AG08396 (cell line): ENCODE measurements at places on chromosomes 3 and 15.

DNA sequence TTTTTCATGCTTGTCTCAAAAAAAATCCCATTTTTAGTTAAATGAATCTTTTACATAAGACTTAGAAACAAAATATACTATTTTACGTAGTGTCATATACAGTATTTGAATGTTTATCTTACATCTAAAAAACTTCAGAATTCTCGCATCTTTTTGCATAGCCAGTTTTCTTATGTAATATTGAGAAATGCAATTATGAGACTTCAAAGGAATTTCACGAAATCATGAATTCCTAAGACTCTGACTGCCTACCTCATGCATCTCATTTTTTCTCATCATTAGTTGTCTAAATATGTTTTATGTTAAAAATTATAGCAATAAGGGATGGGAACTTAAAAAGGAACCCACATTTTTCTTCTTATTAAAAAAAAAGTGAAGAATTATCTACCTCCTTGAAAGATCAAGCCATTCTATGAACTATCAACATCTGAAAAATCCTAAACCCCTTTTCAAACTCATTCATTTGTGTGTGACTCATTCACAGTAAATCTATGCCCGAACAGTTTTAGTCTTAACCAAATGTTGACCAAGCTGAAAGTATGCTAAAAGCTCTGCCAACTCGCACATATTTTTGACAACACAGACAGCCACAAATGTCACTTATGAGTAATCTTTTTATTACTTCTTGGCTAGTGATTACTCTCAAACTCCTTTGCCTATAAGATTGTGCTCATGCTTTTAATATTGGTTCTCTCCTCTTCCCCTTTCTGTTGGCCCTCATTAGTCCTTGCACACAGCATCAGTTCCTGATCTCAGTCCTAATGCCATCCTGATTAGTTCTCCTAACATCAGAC lies 115.9 kb downstream of the DCLK3 start:
- peak; percentile 46 for DNase-seq

GRCh38 chr3:55964491-55964985 lies 477.4 kb upstream of the WNT5A start:
- DNase-seq: no peak

DNA sequence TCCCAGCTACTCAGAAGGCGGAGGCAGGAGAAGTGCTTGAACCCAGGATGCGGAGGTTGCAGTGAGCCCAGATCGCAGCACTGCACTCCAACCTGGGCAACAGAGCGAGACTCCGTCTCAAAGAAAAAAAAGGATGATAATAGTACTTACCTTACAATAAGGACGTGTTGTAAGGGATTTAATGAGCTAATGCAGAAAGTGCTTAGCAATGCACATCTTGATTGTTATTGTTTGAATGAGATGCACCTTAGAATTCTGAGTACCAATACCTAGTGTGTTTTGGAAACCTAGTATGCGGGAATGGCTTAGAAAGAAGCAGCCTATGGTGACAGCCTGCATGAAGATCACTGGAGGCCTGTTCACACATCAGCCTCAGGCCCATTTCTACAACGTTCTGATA lies 19.5 kb downstream of the SNUPN start:
- DNase-seq: no peak

DNA sequence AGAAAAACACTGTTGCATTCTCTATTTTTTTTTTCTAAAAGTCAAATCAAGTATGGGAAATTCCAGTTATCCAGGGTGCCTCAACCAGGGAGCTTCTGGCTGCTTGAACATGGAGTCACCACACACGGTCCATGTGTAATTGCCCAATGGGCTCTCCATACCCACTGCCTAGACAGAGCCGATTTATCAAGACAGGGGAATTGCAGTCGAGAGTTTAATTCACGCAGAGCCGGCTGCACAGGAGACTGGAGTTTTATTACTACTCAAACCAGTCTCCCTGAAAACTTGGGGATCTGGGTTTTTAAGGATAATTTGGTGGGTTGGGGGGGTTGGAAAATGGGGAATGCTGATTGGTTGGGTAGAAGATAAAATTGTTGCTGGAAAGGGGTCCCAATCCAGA lies 149.8 kb downstream of the TJP1 start:
- no peak for DNase-seq

- DNase-seq: no peak
Observed at GRCh38 chr3:43793648-43794372, 103.1 kb downstream of the ABHD5 start.

DNA sequence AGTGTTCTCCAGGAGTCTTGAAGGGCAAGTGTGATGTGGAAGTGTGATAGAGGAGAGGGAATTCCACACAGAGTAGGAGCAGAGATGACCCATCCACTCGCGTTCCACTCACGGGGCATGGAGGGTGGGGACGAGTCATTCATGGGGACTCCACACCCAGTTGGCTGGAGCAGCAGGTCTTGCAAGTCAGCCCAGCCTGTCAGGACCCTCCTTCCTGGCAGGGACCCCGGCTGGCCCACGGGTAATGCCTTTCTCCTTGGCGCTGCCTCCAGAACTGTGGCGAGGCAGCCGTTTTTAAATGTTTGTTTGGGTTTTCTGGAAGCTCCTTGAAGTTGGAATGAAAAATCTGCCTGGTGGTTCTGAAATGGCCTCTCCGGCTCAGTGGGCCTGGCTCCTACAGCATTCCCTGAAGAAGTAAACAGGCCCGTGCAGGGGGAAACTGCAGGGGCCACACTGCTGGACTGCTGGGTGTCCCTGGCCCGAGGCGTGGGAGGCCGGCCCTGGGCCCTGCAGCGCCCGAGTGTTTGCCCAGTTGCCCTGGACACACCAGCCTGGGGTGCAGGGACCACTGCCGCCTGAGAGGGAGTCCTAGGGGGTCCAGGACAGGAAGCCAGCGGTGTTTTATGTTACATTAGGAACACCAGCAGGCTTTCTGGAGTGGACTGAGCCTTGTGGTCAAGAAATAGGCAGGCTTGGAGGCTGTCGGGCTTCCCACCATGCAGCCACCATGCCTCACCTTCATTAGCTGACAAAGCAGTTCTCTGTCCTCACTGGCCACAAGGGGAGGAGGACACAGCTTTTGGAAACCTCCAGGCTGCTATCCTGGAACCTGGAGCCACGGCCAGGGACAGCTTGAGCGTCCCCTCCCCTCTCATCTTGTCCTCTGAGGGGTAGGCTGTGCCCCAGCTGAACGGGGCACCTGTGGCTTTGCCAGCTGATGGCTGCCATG lies 61.3 kb downstream of the CEMIP start:
- DNase-seq: no peak

- DNase-seq: no peak
Observed at GRCh38 chr3:196524527-196524926, 9.4 kb upstream of the SMCO1 start.
